ENCODE measurements at places on chromosomes 13 and 19.

DNA sequence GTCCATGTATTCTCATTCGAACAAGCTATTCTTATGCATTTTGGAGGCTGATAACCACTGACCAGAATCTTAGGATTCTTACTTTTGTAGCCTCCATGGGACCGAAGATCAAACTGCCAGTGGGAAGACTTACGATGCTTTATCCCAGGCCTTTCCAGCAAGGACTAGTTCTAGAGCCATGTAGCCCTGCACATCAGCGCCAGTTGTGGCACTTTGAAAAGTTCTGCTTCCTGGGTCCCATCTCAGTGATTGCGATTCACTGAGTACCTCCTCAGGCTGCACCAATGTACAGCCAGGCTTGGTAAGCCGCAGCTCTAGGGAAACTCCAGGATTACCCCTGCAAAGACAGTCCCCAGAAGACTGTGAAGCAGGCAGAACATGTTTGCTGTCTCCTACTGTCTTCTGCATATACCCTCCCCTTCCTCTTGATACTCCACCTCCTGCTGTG is 18.9 kb upstream of the ENOX1 start:
- no peak for DNase-seq

DNA sequence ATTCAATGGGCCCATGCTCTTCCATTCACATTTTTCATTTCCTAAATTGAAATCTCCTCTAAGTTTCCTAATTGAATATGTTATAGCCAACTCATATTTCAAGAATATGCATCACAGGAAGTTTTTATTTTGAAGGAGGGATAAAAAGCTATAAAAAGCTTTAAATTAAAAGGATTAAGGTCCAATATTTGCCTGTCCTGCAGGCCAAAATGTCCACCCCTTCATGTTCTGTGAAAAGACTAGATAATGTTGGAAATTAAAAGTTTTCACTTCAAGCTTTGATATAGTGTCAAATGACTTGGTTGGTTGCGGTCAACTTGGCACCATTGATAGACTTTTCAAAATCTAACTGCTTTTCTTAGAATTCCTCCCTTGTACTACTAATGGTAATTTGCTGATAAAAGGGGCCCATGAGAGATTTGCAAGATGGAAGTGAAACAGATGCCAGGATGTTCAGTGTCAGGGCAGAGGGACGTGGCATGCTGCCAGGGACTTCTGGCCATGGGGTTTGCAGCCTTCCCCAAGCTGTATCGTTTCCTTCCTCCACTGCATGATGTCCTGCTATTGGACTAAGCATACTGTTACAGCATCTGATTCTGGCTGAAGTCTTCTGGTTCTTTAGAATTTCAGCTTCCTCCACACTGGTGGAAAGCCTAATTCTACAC is 547.3 kb upstream of the MIR17HG start:
- DNase-seq: no peak

GRCh38 chr13:39766464-39767158 is 111.1 kb downstream of the COG6 start:
- no peak for DNase-seq

GRCh38 chr13:106996867-106997618 is 429.1 kb upstream of the ARGLU1 start:
- no peak for DNase-seq

- DNase-seq: no peak
Measured at GRCh38 chr19:6233827-6234511, 45.8 kb downstream of the MLLT1 start.

Data from stimulated activated CD4-positive, alpha-beta T cell treated with anti-CD3 and anti-CD28 coated beads, Interleukin-12 subunit alpha, Interleukin-12 subunit beta, amount 100 ng/mL, for 48 hours (primary cell).